Activated naive CD4-positive, alpha-beta T cell treated with anti-CD3 and anti-CD28 coated beads, Interleukin-2, amount 50 U/mL, for 16 hours (primary cell): ENCODE measurements at places on chromosomes 3 and 15.

- DNase-seq = no peak
Measured at GRCh38 chr15:83871808-83872559, 218.1 kb downstream of the ADAMTSL3 start.

- no peak for DNase-seq
Measured at GRCh38 chr15:90646662-90647305, 70.4 kb upstream of the BLM start.

- DNase-seq = no peak
Measured at GRCh38 chr15:75661100-75661755, 13.5 kb downstream of the SNX33 start.

DNA sequence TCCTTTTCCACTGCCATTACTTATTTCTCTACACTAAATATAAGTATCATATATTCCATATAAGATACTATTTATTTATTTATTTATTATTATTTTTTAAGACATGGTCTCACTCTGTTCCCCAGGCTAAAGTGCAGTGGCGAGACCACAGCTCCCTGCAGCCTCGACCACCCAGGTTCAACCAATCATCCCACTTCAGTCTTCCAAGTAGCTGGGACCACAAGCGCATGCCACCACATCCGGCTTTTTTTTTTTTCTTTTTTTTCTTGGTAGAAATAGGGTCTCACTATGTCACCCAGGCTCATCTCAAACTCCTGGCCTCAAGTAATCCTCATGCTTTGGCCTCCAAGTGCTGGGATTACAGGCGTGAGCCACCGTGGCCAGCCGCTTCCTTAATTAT is 56.6 kb downstream of the TP53BP1 start:
- DNase-seq = no peak

- DNase-seq = no peak
Measured at GRCh38 chr15:76342382-76343201, 6.0 kb downstream of the ISL2 start.

DNA sequence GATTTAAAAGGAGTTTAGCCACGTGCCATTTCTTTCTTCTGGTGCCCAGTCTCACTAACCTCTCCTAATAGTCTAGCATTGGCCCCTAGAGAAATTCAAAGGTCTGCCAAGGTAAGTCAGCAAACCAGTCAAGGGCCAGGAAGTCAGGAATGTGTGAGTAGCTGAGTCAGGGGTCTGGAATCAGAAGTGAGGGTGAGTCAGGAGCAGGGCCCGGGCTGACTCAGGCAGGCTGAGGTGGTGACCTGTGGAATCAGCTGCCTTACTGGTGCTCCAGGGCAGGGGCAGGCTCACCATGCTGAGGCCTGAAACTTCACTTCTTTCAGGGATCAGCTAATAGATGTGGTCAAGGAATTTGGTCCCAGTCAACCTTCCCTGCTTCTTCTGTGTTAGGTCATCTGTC is 105.8 kb upstream of the MYZAP start:
- DNase-seq = no peak

DNA sequence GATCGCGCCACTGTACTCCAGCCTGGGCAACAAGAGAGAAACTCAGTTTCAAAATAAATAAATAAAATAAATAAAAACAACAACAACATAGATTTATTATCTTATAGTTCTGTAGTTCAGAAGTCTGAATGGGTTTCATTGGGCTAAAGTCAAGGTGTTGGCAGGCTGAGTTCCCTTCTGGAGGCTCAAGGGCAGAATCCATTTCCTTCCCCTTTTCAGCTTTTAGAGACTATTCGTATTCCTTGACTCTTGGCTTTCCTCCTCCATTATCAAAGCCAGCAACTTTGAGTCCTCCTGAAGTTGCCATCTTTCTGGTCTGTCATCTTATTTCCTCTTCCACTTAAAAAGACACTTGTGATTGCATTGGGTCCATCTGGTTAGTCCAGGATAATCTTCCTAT is 12.1 kb downstream of the BLM start:
- DNase-seq = no peak

DNA sequence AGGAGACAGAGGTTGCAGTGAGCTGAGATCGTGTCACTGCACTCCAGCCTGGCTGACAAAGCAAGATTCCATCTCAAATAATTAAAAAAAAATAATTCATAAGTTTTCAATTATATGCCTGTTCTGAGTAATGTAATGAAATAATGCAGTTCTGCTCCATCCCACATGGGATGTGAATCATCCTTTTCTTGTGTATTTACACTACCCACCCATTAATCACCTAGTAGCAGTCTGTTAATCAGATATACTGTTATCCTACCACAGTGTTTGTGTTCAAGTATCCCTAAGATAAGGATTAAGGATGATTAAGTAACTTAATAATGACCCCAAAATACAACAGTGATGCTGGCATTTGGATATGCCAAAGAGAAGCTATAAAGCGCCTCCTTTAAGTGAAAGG is 38.8 kb downstream of the PIGB start:
- DNase-seq = no peak
